ENCODE measurements at places on chromosomes 6 and 20.

GRCh38 chr6:26195376-26195923 is 108.2 kb downstream of the HFE start:
- no peak for DNase-seq

GRCh38 chr6:85468326-85468725 is 18.4 kb downstream of the NT5E start:
- no peak for DNase-seq

DNA sequence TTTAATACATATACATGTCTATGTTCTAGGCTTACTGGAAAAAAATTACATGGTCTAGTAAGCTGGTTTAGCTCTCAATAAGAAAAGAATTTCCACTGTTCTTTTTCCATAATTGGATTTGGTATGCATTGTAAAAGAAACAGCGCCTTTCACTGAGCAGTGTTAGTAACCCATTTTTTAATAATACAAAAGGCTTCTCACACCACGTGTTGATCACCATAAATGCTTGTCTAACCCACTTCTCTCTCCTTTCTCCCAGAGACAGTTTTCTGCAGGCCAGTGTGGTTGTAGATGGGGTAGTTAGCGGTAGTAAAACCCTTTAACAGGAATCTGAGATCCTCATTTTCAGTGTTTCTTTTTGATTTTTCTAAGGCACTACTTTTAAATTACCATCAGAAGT is 348.7 kb upstream of the MANEA start:
- DNase-seq, result no peak

DNA sequence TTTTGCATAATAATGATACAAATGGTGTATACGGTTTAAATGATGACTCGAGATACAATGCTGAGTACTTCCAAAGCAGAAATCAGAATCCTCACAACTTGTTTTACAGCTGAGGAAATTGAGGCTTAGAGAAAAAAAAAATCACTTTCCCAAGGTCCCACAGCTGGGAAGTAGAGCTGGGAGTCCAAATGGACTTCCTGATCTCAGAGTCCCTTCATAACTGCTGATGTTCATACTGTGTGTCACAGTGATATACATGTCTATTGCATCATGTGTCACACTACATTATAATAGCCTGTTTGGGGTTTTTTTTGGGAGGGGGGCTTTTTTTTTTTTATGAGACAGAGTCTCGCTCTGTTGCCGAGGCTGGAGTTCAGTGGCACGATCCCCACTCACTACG is 8.5 kb downstream of the HM13 start:
- no peak for DNase-seq
